Fibroblast of lung (primary cell): ENCODE measurements at places on chromosomes 5 and 9.

DNA sequence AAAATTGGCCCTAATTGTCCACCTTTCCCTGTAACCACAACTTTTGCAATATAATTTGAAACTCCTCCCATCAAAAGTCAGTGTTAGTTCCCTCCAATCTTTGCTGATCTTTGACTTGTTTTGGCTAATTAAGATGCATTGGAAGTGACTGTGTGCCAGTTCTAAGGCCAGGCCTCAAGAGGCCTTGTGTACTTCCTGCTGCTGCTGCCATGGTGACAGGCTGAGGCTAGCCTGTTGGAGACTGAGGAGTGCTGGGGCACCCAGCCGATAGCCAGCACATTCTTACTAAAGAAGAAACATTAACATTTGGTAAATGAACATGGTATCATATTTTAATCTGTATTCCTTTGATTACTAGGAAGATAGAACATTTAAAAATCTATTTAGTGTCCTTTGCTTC is 86.5 kb downstream of the SREK1 start:
- no peaks in the 10 kb centered on the region for H3K4me1 ChIP-seq
- H3K4me3 ChIP-seq: no peak overlapping the region
- H3K27ac ChIP-seq: no peak overlapping the region
- no peak for DNase-seq
- no peaks in the 10 kb centered on the region for H3K36me3 ChIP-seq

- no peak for DNase-seq
- no peaks in the 10 kb centered on the region for H3K27me3 ChIP-seq
- no peak overlapping the region for H3K4me3 ChIP-seq
- H3K4me1 ChIP-seq: peaks cover 5% of the 10 kb centered on the region
- no peak overlapping the region for H3K27ac ChIP-seq
These were observed 131.6 kb upstream of the PTGER4 start for GRCh38 chr5:40547994-40548575.

DNA sequence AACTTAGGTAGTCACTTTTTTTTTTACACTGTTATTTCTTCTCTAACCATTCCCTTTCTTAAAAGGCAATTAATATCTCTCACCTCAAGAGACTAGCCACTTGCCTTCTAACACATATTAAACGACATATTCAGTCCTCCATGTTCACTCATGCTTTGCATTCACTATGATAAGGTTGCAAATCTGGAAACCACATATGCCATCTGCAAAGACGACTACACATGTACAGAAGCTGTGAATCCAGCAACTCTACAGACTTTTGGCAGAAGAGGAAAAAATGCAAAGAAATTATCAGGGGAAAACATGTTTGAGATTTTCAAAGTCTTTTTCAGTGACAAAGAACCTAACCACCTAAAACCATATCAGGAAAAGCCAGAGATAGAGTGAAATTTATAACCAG is 112.1 kb downstream of the EPB41L4A start:
- no peaks in the 10 kb centered on the region for H3K36me3 ChIP-seq
- DNase-seq: no peak
- H3K27me3 ChIP-seq: no peaks in the 10 kb centered on the region
- H3K4me3 ChIP-seq: no peak overlapping the region

DNA sequence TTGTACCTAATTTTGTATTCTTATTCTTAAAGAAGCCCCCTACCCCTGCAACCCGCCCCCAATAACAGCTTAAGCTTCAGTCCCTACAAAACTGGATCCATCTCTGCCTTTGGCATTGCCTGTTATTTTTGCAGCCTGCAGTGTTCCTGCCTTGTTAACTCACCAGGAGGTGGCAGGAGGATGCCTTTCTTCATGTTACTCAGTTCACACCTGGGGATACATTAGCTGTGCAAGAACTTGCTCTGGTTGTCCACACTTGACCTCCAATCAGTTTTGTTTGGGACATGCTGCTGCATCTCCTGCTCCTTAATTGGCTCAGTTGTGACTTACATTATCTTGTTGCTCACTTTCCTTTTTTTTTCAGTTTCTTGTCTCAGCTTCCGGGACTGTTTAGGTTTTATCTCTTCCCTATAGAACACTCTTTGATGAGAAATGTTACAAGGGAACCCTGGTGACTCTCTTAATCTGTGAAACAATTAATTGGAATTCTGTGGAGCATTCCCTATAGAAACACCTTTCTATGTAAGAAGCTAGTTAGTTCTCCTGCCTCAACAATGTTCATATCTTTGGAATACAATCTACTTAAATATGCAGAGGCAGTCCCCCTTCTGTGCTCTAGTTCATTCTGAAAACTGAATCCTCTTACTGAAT is 467.7 kb upstream of the ACO1 start:
- no peaks in the 10 kb centered on the region for H3K27me3 ChIP-seq
- H3K4me1 ChIP-seq: no peaks in the 10 kb centered on the region
- no peaks in the 10 kb centered on the region for H3K36me3 ChIP-seq
- H3K4me3 ChIP-seq: no peak overlapping the region
- no peak overlapping the region for H3K27ac ChIP-seq

- H3K36me3 ChIP-seq: no peaks in the 10 kb centered on the region
- H3K27ac ChIP-seq: no peak overlapping the region
- no peak for DNase-seq
- no peaks in the 10 kb centered on the region for H3K4me1 ChIP-seq
These were observed 11.8 kb upstream of the UBE2QL1 start for GRCh38 chr5:6436715-6437331.

- no peak for DNase-seq
- H3K4me3 ChIP-seq: no peak overlapping the region
- no peaks in the 10 kb centered on the region for H3K36me3 ChIP-seq
- H3K27ac ChIP-seq: no peak overlapping the region
These were observed 373.4 kb upstream of the CTNND2 start for GRCh38 chr5:12277504-12278192.

DNA sequence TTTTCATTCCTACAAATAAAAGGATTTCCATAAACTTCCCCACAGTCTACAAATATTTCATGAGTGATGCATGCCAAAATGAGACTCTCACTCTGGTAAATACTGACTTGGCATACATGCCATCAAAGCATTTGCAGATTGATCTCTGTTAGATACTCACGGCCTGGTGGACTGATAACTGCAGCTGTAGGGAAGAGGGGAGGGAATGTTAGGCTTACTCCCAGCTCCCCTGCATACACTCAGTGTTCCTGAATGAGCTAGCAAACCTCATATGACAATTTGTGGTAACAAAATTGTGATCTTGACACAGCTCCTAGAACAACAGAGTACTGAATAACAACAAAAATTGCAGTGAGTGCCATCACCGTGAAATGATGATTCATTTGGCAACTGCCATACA is 435.3 kb downstream of the NR2F1-AS1 start:
- H3K27me3 ChIP-seq: no peaks in the 10 kb centered on the region
- H3K36me3 ChIP-seq: no peaks in the 10 kb centered on the region

DNA sequence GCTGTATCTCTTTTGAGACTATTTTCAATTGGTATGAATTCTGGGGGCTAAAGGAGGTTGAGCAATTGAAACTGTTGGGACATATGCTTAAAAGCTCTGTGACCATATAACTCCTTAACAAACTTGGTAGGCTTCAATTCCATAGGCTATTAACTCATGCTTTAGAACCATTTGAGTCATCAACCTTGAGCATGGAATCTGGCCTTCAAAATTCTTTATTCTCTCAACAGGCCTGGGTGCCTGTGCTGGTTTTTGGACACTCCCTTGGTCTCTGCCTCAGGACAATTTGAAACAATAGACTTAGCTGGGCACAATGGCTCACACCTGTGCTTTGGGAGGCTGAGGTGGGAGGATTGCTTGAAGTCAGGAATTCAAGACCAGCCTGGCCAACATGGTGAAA is 61.4 kb upstream of the EPB41L4A start:
- no peak for DNase-seq
- H3K36me3 ChIP-seq: no peaks in the 10 kb centered on the region
- no peak overlapping the region for H3K27ac ChIP-seq
- no peaks in the 10 kb centered on the region for H3K4me1 ChIP-seq
- H3K27me3 ChIP-seq: no peaks in the 10 kb centered on the region
